Ureter (tissue), 1 donor: ENCODE measurements at places on chromosomes 13 and 19. TPM values are rescaled to one million over a fixed set of nuclear protein-coding genes. Genes with fewer than 3 reads are reported as not detected.

- DNase-seq: no peak
Measured at GRCh38 chr19:50437862-50438449, 5.3 kb downstream of the MYBPC2 start.

Gene SPACA4
- not detected for total RNA-seq

- DNase-seq: no peak
Measured at GRCh38 chr13:24097064-24097463, 63.5 kb upstream of the SPATA13 start.

DNA sequence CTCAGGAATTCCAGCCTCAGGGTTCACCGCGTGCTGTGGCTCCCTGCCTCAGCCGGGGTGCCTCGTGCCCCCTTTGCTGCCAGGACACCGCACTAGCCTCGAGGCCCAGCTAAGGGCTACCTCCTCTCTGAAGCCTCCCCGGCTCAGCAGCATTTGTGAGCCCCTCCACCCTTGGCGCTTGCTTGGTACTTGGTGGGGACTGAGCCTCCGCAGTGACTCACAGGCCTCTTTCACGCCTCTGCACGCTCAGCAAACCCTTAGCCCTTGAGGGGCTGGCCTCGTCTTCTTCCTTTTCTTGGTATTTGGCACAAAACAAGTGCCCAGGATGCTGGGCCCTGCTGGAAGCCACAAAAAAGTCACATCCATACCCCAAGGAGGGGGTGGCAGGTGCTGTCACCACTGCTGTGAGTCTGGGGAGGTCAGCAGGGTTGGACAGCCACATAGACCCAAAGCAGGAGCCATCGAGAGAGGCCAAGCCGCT lies 85.4 kb upstream of the TM9SF2 start:
- no peak for DNase-seq

- no peak for DNase-seq
Measured at GRCh38 chr13:47399599-47399998, 502.7 kb upstream of the HTR2A start.

GRCh38 chr13:40502236-40502635 lies 164.2 kb downstream of the FOXO1 start:
- no peak for DNase-seq

Gene AMH
- total RNA-seq: 1.3 TPM

GRCh38 chr13:32828711-32829110 lies 187.5 kb upstream of the KL start:
- no peak for DNase-seq

GRCh38 chr13:44401577-44401976 lies 28.0 kb downstream of the SERP2 start:
- no peak for DNase-seq

GRCh38 chr19:5309438-5310204 lies 31.0 kb downstream of the PTPRS start:
- DNase-seq: no peak

DNA sequence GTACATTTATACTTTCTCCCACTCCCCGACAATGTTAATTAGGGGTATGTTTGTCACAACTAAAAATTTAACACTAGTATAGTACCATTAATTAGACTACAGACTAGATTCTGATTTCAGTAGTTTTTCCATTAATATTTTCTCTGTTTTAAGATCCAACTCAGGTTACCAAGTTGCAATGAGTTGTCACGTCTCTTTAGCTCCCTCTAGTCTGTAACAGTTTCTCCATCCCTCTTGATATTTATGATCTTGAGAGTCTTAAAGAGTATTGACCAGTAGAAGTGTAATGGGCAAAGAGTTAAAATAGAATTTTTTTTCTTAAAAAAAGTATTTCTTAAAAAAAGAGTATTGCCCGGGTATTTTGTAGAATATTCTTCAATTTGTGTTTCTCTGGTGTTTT lies 598.1 kb downstream of the TBC1D4 start:
- no peak for DNase-seq

Gene ITPKC
- total RNA-seq: 35.0 TPM

GRCh38 chr13:29858667-29859066 lies 8.2 kb upstream of the UBL3 start:
- no peak for DNase-seq

GRCh38 chr13:100179276-100179675 lies 90.4 kb downstream of the PCCA start:
- DNase-seq: no peak

DNA sequence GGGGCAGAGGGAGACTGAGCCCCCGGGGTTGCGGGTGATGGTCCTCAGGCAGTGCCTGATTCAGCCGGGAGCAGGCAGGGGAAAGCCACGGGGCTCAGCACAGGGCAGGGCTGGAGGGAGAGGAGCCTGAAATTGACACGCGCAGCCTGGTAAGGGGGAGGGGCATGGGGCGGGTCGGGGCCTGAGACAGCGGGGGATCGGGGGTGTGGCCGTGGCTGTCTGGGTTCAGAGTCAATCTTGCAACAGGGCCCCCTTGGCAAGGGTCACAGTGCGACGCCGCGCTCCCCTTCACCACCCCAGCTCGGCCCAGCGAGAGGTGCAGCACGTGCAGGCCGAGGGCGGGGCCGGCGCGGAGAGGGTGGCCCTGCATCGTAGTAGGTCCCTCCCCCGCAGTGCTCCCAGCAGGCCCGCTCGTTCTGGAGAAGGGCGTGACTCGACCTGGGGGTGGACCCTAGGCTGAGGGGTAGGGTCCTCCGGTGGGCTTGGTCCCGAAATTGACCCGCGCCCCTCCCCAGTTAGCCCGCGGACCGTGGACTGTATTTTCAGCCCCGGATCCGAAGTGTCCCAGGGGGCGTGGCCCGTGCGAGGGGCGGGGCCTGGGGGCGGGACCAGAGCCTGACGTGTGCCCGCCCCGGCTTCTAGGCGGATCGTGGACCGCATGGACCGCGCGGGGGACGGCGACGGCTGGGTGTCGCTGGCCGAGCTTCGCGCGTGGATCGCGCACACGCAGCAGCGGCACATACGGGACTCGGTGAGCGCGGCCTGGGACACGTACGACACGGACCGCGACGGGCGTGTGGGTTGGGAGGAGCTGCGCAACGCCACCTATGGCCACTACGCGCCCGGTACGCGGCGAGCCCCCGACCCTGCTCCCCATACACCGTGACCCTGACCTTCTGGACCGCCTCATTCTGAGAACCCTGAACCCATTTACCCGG lies 6.0 kb downstream of the RCN3 start:
- DNase-seq: peak; percentile 76

Gene SMIM44
- total RNA-seq: not detected

Gene ELANE
- 0.81 TPM for total RNA-seq

- DNase-seq: no peak
Measured at GRCh38 chr13:56247692-56248091, 893.0 kb upstream of the PRR20A start.

- no peak for DNase-seq
Measured at GRCh38 chr13:83732755-83733154, 149.5 kb downstream of the SLITRK1 start.

- DNase-seq: no peak
Measured at GRCh38 chr13:90307136-90307535, 1040.4 kb upstream of the MIR17HG start.

Gene CKM
- 2.8 TPM for total RNA-seq

Gene COL4A2
- total RNA-seq: 227 TPM

- DNase-seq: no peak
Measured at GRCh38 chr13:51246025-51246417, 23.8 kb downstream of the FAM124A start.

Gene BRSK1
- total RNA-seq: 10.6 TPM

GRCh38 chr13:34208336-34208735 lies 390.4 kb downstream of the RFC3 start:
- DNase-seq: no peak

GRCh38 chr13:99176309-99177276 lies 24.1 kb upstream of the UBAC2 start:
- DNase-seq: peak; percentile 77

DNA sequence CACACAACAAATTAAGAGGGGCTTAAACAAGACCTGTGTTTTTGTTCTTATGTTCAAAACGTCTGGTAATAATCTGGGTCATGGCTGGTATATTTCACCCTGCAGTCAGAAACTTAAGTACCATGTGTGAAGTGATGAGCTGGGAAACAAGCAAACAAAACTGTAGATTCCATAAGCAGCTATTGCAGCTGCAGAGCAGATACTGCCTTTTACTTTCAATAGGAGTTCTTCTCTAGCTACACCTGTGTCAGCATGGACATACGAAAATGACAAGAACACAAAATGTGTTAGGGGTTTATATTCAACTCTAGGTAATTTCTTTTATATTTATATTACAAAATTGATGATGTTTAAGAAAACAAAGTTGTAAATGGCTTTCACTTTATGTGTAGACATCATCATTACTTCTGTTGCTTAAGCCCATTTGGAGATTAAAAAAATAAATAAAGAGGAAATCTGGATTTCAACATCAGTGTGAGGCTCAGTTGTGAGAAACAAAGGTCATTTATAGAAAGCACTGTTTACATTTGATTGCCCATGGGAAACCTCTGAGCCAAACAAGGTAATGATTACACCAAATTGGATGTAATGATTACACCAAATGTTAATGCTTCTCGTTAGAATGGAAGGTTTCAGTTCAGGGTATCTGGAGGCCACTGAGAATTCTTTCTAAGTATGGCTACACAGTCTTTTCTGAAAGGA lies 451.0 kb upstream of the SLC10A2 start:
- no peak for DNase-seq

GRCh38 chr13:43846496-43847158 lies 32.9 kb downstream of the CCDC122 start:
- no peak for DNase-seq

DNA sequence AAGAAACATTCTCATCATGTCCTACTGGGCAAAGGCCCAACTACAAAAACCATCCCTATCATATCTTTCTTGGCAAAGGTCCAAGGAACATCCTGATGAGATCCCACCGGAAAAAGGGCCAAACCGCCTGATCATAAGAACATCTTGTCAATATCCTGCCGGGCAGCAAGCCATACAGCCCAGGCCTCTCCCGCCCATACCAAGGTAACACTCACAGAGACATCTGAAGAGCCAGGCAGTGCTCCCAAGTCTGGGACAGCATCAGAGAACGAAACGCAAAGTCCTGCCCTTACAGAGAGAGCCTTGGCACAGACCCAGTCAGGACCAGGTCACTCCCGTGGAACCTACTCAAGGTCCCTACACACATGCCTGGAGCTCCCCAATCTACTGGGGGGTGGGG lies 18.5 kb upstream of the ZNF331 start:
- DNase-seq: no peak

GRCh38 chr19:6204212-6204611 lies 68.7 kb downstream of the ACSBG2 start:
- no peak for DNase-seq

Gene PSG6
- total RNA-seq: not detected

- DNase-seq: no peak
Measured at GRCh38 chr13:47908197-47908902, 92.7 kb downstream of the SUCLA2 start.

Gene PCDH8
- not detected for total RNA-seq

DNA sequence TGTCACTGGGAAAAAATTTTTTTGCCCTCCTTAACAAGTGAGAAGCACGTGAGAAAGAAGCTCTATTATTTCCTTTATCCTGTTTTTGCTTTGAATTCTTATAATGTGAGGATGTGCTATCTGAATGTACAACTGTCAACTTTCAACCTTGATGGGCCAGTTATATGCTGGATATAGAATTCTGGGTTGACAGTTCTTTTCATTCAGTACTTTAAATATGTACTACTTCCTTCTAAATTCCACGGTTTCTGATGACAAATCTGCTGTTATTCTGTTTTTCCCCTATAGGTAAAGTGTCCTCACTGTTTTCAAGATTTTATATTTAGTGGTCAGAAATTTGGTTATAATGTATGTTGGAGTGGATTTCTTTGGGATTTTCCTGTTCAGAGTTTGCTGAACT lies 29.9 kb downstream of the ZDHHC20 start:
- DNase-seq: no peak

- DNase-seq: no peak
Measured at GRCh38 chr13:39603424-39603947, 493 bp upstream of the LHFPL6 start.

DNA sequence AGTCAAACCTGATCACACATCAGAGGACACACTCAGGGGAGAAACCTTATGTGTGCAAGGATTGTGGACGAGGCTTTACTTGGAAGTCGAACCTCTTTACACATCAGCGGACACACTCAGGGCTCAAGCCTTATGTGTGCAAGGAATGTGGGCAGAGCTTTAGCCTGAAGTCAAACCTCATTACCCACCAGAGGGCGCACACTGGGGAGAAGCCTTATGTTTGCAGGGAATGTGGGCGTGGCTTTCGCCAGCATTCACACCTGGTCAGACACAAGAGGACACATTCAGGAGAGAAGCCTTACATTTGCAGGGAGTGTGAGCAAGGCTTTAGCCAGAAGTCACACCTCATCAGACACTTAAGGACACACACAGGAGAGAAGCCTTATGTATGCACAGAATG lies 8.2 kb upstream of the ZNF527 start:
- no peak for DNase-seq

Gene FAM216B
- total RNA-seq: not detected

Gene THSD8
- total RNA-seq: 4.4 TPM

Gene NMRK2
- total RNA-seq: not detected

Gene TMEM238
- total RNA-seq: 20.8 TPM

Gene FBN3
- total RNA-seq: not detected

Gene TUBA3C
- not detected for total RNA-seq

DNA sequence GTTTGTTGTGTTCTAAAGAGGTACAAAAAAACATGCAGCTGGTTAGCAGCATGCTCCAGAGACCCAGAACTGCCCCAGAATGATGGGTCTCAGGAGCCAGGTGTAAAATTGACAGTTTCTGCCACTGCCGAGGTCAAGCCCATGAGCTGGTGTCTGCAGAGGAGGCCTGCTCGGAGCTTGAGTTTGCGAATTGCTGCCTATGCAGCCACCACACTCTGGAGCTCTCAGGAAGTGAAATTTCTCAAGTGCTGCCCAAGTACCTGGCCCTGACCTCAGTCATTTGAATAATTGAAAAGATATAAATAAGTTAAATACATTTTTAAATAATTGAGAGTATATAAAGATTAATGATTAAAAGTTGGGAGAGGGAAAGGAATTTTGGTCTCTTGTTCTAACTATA lies 66.4 kb downstream of the ZAR1L start:
- no peak for DNase-seq

Gene ZNF571
- 7.1 TPM for total RNA-seq

DNA sequence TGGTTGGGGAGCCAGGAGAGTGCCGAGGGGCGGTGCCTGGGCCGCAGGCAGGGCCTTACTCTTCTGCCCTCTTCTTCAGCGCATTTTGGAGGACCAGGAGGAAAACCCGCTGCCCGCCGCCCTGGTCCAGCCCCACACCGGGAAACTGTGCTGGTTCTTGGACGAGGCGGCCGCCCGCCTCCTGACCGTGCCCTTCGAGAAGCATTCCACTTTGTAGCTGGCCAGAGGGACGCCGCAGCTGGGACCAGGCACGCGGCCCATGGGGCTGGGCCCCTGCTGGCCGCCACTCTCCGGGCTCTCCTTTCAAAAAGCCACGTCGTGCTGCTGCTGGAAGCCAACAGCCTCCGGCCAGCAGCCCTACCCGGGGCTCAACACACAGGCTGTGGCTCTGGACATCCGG lies 9.4 kb downstream of the PGLS start:
- no peak for DNase-seq

Gene ZNF296
- total RNA-seq: 5.1 TPM

- DNase-seq: no peak
Measured at GRCh38 chr13:93290503-93290902, 63.9 kb downstream of the GPC6 start.
